Kidney capillary endothelial cell (primary cell): ENCODE measurements at places on chromosomes 1 and 21.

GRCh38 chr21:25385911-25386474 is 221.3 kb downstream of the MRPL39 start:
- DNase-seq, result peak; percentile 46

GRCh38 chr1:48681476-48682305 is 95.0 kb downstream of the BEND5 start:
- DNase-seq, result no peak

GRCh38 chr1:223702735-223703667 is 9.3 kb upstream of the CAPN2 start:
- DNase-seq, result no peak

DNA sequence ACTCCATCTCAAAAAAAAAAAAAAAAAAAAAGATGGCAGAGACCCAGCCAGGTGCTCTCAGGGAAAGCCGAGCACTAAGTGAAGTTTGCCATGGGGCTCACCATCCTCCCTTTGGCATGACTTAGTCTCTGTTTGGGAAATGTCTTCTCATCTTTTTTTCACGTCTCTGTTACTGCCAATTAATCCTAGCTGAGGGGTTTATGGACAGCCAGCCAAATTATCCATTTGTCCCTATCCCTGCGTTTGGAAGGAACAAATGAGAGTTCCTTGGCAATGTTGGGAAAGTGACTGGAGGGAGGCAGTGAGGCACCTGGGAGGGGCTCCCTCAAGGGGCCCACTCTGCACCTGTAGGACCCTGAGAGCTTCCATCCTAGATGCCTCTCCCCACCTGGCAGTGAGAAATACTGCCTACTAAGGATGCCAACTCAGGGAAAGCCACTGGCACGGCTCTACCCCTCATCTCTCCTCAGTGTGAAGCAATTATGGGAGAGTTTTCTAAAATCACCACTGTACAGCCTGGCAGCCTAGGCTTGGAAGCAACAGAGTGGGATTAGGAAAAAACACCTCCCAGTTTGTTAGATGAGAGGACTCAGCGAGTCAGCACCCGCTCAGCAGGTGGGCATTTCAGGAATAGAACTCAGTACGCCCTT is 19.8 kb upstream of the SLC2A7 start:
- DNase-seq, result no peak

- DNase-seq, result no peak
Measured at GRCh38 chr1:92363401-92363800, 64.5 kb downstream of the RPAP2 start.

GRCh38 chr21:37828556-37828955 is 87.7 kb downstream of the KCNJ6 start:
- DNase-seq, result no peak

- no peak for DNase-seq
Measured at GRCh38 chr1:186843226-186843625, 14.5 kb downstream of the PLA2G4A start.

DNA sequence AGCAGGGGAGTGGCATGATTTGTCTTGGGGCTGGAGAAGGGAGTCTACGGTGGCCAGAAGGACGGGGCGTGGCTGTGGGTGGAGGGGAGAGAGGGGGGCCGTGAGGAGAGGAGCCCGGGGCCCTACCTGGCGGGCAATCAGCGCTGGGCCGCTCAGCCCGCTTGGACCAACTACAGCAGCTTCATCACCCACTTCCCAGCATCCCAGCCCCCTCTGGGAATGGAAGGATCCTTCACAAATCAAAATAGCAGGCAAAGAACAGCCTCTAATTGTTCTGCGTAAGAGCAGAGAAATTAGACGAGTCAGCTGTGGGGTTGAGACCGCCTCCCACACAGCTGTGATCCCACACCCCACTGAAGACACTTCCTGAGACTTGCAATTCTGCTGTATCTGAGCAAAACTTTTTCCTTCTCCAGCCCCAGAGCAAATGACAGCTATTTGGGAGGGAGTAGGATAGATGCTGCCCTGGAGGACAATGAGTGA is 43.5 kb downstream of the OPRD1 start:
- no peak for DNase-seq

DNA sequence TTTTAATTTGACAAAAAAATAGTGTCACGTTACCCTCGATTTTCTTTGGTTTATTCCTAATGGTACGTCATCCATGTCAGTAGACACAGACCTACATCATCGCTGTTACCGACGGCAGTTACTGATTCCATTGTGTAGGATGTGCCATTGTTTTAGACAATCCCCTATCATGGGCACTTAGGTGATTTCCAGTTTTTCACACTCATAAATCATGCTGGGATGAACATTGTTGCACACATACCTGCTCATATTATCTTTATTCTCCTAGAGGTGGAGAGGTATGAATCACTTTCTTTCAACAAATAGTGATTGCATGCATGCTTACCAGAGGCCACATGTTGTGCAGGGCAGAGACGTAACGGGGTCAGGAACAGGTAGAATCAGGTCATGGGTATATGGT is 79.7 kb upstream of the EFHD2 start:
- no peak for DNase-seq

DNA sequence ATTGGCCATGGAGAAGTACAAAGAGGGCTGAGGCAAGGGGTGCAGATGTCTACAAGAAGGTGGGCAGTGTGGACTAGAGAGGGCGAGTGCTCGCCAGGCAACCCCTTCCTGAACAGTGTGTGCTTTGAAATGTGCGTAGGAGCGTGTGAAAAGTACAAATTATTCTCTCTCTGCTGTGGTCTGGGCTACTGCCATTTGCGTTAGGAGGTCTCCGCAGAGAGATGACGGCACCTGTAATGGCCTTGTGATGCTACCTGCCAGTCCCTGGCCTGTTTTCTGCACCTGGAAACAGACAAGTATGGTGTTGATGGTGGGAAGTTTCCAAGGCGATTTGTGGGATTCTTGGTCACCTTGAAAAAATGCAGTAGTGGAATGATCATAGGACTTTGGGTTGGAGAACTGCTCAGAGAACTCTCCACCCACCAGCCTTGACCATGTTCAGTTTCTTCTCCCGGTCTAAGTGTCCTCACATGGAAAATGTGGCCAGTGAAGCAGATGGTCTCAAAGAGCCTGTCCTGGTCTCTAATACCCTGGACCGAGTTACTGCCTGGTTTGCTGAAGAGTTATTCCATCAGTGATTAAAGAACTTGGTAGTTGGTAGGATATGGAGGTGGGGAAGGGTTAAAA is 74.5 kb downstream of the MRPS6 start:
- DNase-seq, result no peak

- no peak for DNase-seq
Measured at GRCh38 chr1:222790115-222790514, 24.7 kb upstream of the DISP1 start.

GRCh38 chr1:59641836-59642235 is 172.9 kb upstream of the HOOK1 start:
- DNase-seq, result no peak

GRCh38 chr1:10835421-10835820 is 39.0 kb upstream of the CASZ1 start:
- DNase-seq, result no peak

GRCh38 chr1:236524142-236524894 is 536 bp downstream of the LGALS8 start:
- peak; percentile 73 for DNase-seq

DNA sequence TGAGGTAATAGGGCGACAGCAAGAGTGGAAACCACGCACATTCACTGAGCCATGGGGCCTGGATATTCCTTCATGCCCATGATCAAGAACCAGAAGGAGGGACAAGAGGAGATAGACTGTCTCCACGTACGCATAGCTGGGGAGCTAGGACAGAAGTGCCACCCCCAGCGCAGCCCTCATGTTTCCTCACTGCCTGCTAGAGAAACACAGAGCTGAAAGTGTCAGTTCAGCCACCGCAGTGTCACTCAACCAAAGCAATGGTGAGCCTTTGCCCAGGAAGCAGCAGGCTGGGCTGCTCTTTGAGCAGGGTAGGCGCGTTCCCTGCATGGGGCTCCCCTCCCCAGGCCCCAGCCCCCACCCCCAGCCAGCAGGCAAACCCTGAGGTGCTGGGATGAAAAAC is 68.5 kb downstream of the STUM start:
- DNase-seq, result no peak

GRCh38 chr1:36285443-36286101 is 20.6 kb upstream of the SH3D21 start:
- DNase-seq, result peak; percentile 76

DNA sequence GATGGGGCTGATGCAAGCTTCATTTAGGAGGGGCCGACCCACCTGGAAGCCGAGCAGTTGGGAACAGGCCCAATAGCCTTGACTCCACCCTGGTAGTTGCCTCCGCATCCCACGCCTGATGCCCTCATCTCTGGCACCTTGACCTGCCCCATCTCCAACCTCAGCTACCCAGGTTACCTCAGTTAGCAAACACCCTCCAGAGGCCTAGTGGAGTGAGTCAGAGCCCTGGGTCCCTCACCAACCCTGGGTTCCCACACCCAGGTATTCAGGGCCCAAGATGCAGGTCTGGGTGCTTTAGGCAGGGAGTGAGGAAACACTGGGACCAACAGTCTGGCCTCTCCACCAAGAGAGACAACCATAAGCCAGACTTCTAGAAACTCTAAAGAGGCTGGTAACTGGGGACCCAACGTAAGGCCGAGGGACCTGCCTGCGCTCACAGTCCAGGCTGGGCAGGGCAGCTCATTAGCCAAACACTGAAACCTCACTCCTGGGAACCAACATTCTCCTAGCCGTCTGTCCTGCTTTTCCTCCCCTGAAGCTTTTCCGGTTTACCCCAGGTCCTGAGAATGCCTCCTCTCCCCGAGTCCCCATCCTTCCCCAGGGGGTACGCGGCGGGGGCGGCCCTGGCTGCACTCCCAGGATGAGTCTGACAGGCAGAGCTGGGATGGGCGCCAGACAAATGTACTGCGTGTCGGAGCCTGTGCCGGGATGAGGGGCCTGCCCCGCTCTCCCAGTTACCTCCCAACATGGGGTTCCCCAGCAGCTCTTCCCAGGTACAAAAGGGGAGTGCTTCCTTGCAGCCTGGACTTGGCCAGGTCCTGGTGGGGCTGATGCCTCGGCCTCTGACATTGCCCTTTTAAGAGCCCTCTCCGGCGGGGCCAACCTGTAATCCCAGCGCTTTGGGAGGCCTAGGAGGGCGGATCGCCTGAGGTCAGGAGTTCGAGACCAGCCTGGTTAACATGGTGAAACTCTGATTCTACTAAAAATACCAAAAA is 8.9 kb upstream of the CELSR2 start:
- DNase-seq, result no peak

DNA sequence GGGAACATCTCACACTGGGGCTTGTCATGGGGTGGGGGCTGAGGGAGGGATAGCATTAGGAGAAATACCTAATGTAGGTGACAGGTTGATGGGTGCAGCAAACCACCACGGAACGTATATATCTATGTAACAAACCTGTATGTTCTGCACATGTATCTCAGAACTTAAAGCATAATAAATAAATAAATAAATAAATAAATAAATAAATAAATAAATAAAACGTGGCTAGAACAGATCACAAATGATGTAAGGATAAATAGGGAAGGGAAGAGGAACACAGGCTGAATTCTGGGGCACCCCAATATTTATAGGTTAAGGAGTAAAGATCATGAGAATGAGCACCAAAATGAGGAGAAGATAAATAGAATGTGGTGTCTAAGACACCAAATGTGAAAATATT is 592.2 kb downstream of the AMY1C start:
- no peak for DNase-seq

GRCh38 chr1:199855580-199855979 is 171.9 kb upstream of the NR5A2 start:
- DNase-seq, result no peak

- peak; percentile 56 for DNase-seq
Measured at GRCh38 chr21:38159355-38159754, 97.4 kb upstream of the KCNJ15 start.

DNA sequence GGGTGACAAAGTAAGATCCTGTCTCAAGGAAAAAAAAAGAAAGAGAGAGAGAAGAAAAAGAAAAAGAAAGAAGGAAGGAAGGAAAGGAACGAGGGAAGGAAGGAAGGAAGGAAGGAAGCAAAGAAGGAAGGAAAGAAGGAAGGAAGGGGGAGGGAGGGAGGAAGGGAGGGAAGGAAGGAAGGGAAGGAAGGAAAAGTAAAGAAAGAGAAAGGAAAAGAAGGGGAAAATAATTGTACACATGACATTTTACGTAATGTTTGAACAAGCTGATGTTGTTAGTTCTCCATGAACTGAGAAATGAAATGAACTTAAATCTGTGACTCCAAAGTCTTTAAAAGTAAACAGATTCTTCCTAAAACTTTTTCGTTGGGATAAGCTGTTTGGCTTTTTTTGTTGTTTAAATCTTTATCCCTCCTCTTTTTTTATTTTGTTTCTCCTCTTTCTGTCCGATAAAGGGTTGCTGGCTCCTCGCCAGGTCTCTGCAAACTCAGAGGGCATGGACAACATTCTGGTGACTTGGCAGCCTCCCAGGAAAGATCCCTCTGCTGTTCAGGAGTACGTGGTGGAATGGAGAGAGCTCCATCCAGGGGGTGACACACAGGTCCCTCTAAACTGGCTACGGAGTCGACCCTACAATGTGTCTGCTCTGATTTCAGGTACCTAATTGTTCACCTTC is 59.8 kb downstream of the IL12RB2 start:
- no peak for DNase-seq

- DNase-seq, result no peak
Measured at GRCh38 chr1:229856009-229856650, 210.9 kb upstream of the GALNT2 start.

DNA sequence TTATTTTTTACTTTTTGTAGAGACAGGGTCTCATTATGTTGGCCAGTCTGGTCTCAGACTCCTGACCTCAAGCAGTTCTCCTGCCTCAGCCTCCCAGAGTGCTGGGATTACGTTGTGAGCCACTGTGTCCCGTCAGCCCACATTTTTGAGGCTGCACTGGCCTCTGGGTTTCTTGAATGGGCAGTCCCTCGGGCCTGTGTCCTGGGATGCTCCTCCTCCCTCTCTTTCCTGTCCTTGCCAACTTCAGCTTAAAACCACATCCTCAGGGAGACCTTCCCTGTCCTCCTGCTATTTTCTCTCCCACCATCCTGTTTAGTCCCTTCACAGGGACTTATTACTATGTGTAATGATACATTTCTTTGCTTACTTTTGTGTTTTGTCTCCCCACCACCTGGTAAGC is 31.4 kb upstream of the LYST start:
- DNase-seq, result no peak

GRCh38 chr1:224884361-224884801 is 45.1 kb upstream of the DNAH14 start:
- no peak for DNase-seq

DNA sequence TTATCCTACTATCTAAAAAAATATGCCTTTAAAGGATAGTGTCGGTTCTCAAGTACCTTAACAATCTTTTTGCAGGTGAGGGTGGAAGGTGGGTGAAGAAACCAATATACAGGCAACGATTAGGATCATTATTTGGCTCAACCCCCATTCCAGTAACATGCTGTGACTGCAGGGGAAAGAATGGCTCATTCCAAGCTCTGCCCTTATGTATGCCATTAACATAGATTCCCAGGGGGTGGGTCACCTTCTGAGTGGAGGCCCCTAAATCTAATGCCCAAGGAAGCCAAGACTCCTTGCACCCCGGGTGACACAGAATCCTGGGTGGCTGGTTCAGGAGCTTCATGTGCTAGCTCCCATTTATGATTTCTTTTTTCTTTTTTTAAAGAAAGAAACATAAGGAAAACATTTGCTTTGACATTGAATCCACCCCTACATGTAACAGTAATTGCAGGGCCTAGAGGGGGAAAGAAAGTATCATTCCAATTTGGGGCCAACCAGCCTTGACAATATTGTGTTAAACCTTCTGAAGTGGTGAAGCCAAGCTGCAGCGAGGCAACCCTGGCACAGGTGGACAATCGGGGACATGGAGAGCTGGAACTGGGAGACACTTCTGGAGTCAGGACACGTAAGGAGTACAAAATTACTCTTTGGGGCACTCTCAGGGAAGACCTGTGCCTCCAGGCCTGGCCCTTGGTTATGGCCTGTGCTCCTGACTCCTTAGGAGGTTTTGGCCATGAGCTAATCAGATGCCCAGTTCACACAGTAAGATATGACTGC is 200.3 kb downstream of the PBX1 start:
- DNase-seq, result no peak

- DNase-seq, result no peak
Measured at GRCh38 chr1:219991511-219991810, 54.8 kb downstream of the EPRS1 start.
